Fibroblast of skin of right biceps (primary cell): ENCODE measurements at places on chromosomes 6 and 20.

GRCh38 chr6:22943327-22943726, 374.0 kb downstream of the HDGFL1 start:
- peak; percentile 9 for DNase-seq

GRCh38 chr6:127342296-127342945, 988 bp downstream of the ECHDC1 start:
- DNase-seq: peak; percentile 59

- no peak for DNase-seq
These were observed 160.8 kb downstream of the TBXT start for GRCh38 chr6:166006900-166007301.

DNA sequence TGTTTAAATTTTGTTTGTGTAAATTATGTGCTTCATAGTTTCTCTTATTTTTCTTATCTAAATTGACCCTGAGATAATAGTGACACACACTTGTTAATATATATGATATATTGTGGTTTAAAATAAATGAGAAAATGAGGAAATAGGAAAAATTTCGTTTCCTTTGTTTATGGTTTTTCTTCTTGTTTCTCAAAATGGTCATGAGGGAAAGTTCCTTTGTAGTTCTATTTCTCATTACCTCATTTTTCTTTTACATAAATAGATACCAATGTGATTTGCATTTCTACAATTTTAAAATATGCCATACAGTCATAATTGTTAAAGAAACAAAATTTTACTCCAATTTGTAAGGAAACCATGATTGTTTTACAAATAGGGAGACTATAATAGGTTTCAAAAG, 9.2 kb downstream of the OR2A4 start:
- no peak for DNase-seq

GRCh38 chr20:43985608-43986316, 71.1 kb downstream of the TOX2 start:
- DNase-seq: no peak

- DNase-seq: no peak
These were observed 29.6 kb upstream of the MRGBP start for GRCh38 chr20:62766716-62767115.

- DNase-seq: no peak
These were observed 270.3 kb downstream of the LAMA2 start for GRCh38 chr6:129153257-129153656.
